ENCODE measurements at places on chromosomes 3 and 15.

DNA sequence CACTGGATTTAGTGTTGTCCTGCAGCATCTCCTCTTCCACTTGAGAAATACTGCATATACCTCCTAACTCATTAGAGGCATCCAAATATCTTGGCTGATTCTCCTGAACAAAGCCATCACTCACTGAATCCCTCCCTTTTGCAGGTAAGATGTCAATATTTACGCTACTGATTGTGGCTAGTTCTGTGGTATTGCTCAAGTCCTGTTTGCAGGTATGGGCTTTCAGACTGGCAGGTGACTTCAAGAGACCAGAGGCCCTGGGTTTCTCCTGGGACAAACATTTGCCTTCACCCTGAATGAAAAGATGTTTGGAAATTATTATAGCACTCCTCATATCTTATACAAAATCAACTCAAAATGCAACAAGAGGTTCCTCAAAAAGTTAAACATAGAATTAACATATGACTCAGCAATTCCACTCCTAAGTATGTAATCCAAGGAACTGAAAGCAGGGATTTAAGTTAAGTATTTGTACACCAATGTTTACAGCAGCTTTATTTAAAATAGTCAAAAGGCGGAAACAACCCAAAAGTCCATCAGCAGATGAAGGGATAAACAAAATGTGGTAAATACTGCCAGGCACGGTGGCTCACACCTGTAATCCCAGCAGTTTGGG lies 18.6 kb downstream of the NEK4 start:
- no peak for DNase-seq

- no peak for DNase-seq
These were observed 40.4 kb upstream of the SMAD3 start for GRCh38 chr15:67024998-67025368.

GRCh38 chr3:12648384-12648959 lies 15.4 kb downstream of the RAF1 start:
- DNase-seq, result no peak

- DNase-seq, result no peak
These were observed 72.7 kb upstream of the HACD2 start for GRCh38 chr3:123657568-123657967.

GRCh38 chr15:74202452-74203401 lies at the start of gene STRA6:
Gene STRA6 (minus strand): TSS chr15:74202787. CDS start chr15:74202267, 520 bp downstream.
- peak; percentile 98 for DNase-seq
